ENCODE measurements at places on chromosomes 2 and 18.

DNA sequence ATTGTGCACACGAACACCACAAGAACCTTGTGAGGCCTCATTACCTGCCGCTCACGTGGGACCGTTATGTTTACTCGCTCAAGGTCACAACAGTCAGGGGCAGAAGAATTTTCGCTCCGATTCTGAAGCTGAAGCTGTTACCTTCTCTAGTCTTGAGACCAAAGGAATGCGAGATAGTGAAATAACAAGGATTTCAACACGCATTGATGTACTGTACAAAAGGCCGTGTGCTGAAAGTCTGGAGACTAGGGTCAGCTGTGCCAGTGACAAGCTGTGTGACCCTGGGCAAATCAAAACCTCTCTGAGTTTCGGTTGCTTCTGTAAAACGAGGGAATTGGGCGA lies 583 bp downstream of the NEMP2 start:
- DNase-seq: no peak

- no peak for DNase-seq
Observed at GRCh38 chr2:170425281-170425751, 247.4 kb downstream of the MYO3B start.

DNA sequence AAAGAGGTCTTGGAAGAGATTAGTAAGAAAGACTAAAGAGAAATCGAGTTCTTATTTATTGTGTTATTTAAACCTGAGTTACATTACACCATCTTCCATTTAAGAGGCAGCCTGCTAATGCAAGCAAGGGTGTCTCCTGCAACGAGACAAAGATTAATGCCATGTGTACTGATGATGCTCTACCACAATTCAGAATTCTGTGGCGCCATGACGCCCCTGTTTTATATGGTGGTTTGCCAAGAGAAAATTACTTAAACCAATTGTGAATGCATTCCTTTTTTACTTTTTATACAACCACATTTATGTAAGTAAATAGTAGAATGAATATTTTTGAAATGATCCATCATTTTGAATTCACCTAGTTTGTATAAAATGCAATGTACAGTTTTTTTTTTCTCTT lies 356.1 kb upstream of the ZEB2 start:
- no peak for DNase-seq

DNA sequence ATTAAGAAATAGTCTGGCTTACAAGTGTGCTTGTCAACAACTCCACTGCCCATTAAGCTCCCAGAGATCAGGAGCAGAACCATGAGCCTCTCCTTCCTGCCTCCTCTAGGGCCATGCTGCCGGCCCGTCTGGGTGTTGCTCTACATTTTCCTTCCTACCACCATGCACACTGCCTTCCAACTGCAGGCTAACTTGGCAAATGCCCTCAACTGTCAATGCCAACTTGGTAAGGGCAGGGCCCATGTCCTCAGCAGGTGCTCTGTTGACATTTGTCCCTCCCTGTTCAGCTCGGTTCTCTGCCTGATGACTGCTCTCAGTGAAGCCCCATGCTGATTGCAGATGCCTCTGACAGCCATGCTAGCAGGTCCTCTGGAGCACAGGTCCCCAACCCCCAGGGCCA lies 345.2 kb downstream of the ALK start:
- no peak for DNase-seq

DNA sequence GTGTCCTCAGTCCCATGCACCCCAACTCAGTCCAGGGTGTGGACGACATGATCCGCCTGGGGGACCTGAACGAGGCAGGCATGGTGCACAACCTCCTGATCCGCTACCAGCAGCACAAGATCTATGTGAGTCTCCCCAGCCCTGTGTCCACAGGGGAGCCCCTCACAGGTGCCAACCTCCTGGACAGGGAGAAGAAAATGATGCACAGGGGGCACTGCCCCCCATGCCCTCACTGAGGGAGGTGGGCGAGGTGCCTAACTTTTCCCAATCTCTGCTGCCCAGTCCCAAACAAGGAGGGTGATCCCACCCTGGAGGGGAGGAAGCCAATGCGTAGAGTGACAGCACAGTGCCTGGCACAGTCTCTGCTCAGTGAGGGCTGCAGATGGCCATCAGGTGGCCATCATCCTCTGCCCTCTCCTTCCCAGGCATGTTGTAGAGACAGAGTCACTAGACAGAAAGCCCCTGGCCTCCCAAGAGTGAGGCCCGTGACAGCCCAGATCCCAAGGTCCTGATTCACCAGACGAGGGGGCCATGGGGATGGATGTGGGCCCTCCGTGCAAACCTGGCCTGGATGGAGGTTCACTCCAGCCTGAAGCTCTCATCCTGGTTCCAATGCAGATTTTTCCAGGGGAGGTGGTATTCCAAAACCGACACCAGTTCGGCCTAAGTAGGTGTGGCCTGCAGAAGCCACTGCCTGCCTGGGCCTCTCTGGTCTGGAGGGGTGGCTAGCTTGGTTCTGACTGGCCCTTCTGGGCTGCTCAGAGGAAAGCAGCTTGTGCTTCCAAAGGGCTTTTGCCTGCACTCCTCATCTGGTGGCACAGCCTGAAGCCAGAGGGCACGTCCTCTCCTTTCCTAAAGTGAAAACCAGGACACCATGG lies 30.0 kb downstream of the MYO7B start:
- DNase-seq: no peak

- no peak for DNase-seq
Observed at GRCh38 chr2:15638720-15639119, 47.1 kb downstream of the DDX1 start.

DNA sequence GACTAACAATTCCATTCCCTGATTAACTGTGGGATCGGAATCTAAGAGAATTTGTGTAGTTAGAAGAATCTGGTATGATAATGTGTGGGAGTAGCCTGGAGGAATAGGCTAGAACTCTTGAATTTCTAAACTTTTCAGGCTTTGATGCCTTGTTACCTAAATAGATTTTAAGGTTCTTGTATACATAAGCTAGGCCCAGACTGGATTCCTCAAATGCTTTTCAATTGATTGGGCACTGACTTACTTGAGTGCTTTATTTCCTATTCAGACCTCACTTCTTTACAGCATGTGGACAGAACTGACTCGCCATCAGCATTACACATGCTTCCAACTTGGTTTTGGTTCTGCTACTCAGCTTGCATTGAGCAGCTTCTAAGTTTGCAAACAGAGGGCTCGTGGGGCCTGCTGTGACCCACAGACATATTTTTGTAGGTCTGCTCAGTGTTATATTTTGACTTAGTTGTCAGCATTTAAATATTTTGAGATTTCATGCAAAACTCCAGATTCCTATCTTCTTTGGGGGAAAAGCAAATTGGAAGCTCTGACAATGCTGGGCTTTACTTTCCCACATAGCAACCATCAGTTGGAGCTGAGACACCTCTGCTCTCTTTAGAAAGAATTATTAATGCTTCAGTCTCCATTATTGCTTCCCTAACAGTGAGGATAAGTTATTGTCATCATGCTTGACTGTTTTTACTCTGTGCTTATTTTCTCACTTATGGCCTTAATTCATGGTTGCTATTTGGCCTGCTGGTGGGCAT lies 5.7 kb downstream of the PARD3B start:
- no peak for DNase-seq

DNA sequence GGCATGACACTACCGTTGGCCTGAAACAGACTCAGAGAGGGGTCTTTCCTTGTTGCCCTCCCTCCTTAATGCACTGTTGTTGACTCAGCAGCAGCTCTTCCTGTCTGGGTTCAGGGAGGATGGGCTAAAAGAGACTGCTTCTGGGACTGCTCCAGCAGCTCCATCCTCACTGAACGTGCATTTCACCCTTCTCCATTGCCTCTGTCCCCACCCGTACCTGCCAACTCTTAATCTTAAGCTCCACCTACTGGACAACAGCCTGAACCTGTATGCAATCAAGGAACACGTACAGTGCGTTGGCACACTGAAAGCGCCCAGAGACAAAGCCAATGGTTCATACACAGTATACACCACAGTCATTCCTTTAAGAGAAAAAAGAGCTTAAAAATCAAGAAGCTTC lies 230.8 kb upstream of the RAB6C start:
- no peak for DNase-seq

GRCh38 chr18:79753391-79753851 lies 44.3 kb upstream of the KCNG2 start:
- DNase-seq: no peak
